ENCODE measurements at places on chromosomes 6 and 20.

DNA sequence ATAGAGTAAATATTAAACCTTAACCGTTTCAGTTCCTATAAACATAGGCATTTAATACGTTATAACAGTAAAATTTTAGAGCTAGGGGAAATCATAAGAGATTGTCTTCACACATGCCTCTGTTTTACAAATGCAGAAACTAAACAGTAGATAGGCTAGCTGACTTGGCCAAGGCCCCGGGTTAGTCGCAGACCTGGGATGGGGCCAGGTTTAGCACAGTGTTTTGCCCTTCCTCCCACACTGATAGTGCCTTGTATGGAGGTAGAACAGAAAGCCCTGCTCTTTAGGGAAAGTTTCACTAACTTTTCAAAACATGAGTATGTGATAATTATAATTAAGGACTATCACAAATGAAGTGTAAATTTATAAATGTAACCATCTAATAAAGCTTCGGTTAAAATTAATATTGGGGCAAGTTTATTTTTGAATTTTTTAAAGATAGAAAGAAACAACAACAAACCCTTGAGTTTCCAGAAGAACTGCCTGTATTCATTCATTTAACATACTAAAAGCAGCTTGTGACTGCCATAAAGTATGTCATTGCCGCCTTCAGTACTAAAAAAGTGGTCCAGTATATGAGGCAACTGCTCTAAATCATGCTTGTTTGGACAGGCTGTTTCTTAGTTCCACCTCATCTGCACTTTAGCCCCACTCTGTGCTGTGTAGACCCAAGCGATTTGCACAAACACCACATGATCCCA lies 62.5 kb upstream of the LOC128125822 start:
- DNase-seq, result no peak

- DNase-seq, result no peak
These were observed 7.0 kb downstream of the HIVEP2 start for GRCh38 chr6:142937986-142938385.

DNA sequence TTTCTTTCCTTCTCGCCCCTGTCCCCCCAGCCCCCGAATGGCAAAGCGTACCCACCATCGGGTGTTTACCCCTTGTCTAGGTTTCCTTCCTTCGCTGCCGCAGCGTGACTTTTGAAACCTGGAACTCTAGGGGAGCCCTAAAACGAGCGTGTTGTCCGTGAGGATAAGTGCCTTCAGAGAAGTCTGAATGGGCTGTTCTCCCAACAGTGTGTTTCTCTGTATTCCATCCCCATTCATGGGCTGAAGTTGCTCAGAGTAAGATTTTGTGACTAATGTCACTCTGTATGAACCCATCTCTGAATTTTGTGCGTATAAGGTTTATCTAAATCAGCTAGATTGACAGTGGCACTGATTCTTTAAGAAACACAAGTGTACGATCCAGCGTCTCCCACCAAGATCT lies 949 bp downstream of the MACROD2 start:
- DNase-seq, result no peak

GRCh38 chr20:61932199-61932592 lies 133.5 kb downstream of the TAF4 start:
- DNase-seq, result no peak

GRCh38 chr20:16353417-16353781 lies 219.8 kb downstream of the KIF16B start:
- no peak for DNase-seq

- DNase-seq, result no peak
These were observed 299.7 kb upstream of the PRDM1 start for GRCh38 chr6:105786449-105786848.

DNA sequence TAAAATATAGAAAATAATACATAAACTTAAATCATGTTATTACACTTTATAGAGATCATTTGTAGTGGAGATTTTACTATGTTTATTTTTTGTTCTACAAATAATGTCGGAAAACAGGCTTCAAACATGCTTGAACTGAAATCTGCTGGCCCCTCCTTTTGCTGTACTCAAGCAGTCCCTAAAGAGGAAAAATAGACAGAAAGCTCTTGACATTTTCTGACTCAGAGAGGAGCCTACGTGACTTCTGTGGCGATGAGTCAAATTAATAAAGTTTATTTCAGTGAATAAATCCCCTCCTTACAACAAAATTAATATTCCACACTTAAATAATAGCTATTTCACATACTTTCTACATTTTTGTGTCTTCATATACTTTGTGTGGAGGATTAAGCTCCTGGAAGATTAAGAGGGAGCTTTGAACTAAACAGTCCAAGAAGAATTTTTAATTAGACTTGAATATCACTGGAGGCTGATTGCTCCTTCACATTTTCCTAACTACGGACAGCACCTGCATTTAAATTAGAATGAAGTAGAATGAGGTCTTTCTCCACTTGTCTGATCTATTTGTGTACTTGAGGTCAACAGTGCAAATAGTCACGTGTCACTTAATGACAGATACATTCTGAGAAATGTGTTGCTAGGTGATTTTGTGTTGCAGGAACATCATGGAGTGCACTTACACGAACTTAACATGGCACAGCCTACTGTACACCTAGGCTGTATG lies 1.7 kb upstream of the TREM1 start:
- peak; percentile 28 for DNase-seq

GRCh38 chr6:149114167-149114566 lies 203.3 kb upstream of the TAB2 start:
- no peak for DNase-seq

- no peak for DNase-seq
These were observed 438 bp upstream of the TMC2 start for GRCh38 chr20:2535711-2536559.

DNA sequence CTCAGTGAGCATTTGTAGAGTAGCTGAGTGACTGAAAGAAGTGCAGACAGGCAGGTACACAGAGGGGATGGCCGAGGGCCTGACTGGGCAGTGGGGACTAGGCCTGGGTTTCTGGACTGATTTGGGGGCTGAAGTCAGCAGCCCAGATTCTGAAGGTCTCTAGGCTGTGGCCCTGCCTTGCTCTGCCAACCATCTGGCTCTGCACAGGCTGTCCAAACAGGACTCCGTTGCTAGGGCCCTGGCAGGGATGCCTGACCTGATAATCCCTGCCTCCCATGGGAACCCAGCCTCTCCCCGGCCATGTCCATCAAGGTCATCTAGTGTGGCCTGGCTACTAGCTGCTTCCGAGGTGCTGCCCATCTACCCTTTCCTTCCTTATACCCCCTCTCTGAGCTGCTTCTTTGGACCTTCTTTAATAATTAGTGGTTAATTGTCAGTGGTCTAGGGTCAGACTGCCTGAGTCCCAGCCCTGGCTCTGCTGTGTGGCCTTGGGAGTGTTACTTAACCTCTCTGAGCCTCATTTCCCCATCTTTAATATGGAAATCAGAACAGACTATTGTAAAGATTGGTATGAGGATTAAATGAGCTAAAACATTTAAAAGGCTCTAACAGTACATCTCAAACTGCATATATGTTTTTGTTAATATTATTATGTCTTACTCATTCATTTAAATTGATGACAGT lies 137.9 kb downstream of the VEGFA start:
- DNase-seq, result no peak

GRCh38 chr6:108625581-108625980 lies 64.9 kb downstream of the FOXO3 start:
- DNase-seq, result no peak

DNA sequence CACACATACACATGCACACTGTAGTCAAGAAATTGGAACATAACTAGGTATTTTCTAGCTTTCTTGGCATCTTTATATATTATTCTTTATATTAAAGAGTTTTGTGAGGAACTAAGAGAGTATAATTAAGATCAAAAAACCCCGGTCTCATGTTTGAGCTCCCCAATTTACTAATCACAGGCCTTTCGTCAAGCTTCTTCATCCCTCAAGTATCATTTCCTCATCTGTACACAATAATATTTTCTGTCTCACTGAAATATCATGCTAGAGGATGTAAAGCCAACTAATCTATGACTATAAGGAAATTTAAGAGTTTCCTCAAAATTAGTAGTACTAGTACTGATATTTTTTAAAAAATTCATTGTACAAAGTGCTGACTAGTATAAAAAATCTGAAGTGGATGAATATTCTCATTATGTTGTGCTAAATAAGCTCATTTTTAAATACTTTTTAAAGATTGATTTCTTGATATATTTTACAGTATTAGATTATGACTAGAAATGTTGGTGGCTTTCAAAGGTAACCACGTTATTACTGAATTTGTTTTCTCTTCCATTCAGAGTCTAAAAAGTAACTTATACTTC lies 28.0 kb downstream of the PEX3 start:
- no peak for DNase-seq

GRCh38 chr20:40468759-40469158 lies 220.3 kb downstream of the MAFB start:
- DNase-seq, result no peak

DNA sequence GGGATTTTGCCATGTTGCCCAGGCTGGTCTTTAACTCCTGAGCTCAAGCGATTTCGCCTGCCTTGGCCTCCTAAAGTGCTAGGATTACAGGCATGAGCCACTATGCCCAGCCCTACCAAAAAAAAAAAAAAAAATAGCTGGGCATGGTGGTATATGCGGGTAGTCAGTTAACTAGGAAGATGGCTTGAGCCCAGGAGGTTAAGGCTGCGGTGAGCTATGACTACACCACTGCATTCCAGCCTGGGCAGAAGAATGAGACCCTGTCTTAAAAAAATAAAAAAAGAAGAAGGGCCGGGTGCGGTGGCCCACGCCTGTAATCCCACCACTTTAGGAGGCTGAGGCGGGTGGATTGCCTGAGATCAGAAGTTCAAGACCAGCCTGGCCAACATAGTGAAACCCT lies 50.2 kb downstream of the ELOVL2 start:
- DNase-seq, result no peak

- DNase-seq, result no peak
These were observed 191.7 kb downstream of the ESR1 start for GRCh38 chr6:151999194-151999593.

DNA sequence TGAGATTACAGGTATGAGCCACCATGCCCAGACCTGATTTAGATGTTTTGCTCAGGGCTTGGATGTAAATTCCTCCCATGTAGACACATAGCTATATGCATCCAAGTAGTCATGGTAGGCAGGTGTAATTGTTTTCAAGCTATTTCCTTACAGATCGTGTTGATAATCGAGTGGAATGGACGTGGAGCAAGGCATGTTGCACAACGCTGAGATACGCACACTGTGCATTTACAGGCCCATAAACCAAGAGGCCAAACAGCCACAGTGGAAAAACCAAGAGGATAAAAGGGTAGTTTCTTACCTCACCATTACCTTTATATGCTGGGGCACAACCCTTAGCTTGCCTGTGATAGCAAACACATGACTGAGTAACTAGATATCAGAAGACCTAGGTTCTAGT lies 51.0 kb upstream of the ADGRF1 start:
- no peak for DNase-seq

GRCh38 chr20:31685853-31686643 lies 36.6 kb downstream of the BCL2L1 start:
- no peak for DNase-seq

DNA sequence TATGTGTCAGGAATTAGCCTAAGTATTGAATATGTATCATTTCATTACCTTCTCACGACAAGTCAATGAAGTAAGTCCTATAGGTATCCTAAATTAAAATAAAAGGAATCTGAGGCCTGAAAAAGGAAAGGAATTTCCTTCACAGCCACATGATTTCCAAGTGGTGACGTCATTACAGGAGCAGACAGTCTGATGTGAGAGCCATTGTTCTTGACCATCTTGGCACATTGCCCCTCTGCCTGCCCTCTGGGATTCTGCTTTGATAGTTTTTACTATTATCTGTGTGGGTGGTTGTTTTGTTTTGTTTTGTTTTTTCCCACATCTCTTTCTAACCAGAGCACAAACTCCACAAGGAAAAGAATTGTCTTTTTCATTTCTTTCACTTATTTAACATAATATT lies 219.8 kb upstream of the UFL1 start:
- DNase-seq, result no peak

DNA sequence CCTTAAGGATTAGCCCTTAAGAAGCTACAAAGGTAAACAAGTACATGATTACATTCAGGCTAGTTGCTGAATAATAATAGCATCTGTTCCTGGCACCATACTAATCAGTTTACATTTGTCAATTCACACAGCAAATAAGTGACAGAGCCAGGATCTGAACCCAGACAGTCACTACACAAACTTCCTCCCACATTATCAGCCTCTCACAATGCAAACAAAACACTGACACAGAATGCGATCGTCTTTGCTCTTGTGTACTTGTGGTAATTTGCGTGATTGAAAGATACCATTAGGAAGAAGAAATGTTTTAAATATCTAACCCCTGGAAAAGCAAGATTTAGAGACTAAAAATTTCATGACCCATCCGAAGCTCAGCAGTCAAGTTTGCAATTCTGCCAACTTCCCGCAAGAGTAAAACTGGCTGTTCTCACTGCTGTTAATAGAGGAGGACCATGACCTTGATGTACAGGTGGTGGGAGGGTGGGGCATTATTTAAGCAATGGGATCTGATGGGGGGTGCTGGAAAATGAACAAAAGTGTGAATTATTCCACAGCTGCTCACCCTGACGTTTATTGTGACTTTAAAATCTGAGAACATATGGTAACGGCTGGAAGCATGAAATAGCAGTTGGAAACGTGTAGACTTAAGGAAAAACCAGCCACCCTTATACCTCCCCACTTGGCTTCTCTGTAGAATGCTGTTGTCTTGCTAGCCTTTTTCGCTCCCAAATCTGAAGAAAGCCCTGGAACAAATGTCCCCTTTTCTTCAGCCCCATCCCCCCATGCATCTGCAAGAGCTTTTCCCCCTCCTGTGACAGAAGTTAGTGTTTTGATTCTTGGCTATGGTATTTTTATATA lies 95.3 kb upstream of the ARMC2 start:
- no peak for DNase-seq

- DNase-seq, result no peak
These were observed 12.9 kb upstream of the NT5E start for GRCh38 chr6:85436939-85437495.

DNA sequence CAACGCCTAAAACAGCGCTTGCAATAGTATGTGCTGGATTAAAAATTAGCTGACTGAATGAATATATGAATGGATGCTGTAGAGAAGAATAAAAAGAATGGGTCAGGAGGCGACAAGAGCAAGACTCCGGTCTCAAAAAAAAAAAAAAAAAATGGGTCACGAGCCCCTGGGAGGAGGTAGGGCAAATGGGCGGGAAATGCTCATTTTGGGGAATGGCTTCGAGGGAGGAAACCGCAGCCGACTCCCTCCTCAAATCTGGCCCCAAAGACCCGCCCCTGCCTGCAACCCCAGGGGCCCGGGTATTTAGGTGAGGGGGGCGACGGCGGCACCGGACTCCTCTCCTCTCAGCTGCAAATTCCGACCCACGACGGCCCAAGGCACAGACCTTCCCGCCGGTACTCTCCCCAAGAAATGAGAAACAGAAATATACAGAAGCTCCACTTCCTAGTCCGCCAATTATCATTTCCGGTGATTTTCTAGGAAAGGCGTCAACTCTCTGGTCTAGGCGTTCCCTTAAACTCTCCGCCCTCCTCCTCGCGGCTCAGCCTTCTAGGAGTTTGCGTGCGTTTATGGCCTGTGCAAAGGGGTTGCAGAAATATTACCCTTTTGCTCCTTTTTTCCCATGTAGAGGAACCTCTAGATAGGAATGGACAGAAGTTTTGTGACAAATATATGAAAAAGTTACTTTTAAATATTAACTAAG lies at the start of gene ZNF311:
Gene ZNF311 (minus strand): TSS at position 133 of the 703 bp plus-strand sequence. CDS start 1,361 bp downstream, outside the sequence.
- DNase-seq, result peak; percentile 82
